ENCODE measurements at places on chromosomes 2 and 18.

DNA sequence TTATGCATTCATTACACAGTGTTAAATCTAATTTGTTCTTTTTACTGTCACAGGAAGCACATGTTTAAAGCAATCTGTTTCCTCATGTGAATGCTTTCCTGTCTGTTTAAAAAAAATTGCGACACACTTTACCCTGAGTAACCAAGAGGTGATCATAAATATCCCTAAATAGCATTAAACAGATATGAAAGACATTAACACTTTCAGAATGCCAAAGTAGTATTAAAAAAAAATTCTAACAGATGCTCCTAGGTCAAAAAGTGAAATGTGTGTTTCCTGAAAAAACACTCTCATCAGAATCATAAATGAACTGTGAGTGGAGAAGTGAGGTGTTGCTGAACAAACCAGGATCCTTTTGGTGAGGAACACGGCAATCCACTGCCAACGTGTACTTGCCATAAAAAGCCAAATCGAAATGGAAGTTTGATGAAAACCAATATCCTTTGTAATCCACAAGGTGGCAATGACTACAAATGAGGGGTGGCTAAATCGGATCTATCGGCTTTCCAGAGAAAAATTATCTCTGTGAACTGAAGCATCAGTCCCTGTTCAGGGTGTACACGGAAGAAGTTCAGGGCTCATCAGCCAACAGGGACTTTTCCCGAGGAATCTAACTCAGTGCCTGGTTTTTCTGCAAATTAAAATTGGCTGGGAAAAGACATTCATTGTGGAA is 248.9 kb downstream of the TCF4 start:
- DNase-seq, result no peak

DNA sequence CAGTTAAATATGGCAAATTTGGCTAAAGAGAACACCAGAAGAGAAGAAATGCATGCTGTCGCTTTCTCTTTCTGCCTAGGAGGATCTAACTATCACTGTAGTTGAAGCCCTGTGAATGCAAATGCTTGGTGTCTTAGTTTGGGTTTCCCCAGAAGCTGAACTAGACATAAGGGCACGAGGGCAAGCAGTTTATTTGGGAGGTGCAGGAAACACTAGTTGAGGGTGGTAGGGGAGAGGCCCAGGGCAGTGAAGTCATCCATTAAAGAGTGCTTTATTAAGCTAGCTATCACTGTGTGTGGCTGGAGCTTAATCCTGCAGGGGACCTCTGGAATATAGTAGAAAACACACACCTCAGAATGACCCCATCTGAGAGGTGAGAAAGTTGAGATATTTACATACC is 639.8 kb upstream of the ZEB2 start:
- no peak for DNase-seq

GRCh38 chr18:9694174-9694573 is 13.9 kb upstream of the RAB31 start:
- no peak for DNase-seq

DNA sequence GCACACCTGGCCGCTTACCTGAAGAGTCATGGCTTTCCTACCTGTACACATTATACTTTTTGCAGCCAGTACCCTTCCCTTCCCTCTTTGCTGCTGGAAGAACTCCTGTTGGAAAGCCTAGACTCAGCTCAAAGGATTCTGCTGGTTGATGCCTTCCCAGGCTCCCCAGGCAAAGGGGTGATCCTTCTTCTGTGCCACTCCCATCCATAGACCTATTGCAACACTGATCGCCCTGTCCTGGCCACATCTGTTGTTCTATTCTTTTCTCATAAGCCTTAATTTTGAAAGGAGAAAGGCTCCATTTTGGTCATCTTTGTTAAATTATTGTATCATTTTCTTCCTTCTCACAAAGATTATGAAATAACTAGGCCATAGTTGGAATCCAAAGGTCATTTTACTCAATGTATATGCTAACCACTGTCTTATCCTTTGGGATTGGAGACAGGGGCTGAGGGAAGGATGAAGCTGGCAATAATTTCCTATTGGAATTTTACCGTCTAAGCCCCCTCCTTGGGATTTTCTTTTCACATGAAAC is 3.4 kb upstream of the PRKCE start:
- no peak for DNase-seq

DNA sequence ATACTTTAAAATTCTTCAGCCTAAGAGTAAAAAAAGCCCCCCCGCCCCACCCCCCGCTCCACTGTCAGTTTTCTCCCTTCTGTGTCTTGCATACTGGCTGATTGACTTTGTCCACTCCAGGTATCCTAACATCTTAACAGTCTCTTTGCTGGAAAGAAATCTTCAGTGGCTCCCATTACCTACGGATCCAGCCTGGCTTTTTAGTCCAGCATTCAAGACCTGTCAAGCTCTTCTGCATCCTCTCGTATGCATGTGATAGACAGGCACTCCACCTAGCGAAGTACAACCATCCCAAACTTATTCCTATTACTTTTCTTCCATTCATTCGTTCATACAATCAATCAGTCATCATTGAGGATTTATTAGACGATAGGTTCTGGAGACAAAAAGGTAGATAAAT is 288.1 kb downstream of the MYCN start:
- no peak for DNase-seq

DNA sequence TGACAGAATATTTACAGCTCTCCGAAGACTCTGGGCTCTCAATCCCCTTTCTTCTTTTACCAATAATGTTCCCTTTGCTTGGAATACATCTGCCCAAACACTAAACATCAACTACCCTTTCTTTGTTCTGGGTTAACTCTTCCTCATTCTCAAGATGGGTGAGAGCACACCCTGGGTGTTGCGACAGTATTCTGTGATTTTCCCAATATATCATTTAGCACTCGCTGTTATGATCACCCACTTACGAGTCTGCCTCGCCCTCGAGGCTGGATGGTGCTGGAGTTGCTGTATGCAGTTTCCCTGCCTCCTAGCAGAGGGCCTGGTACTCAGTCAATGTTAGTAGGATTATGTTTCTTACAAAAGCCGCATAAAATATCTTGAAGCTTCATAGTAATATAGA is 93.2 kb downstream of the SOCS6 start:
- DNase-seq, result no peak

DNA sequence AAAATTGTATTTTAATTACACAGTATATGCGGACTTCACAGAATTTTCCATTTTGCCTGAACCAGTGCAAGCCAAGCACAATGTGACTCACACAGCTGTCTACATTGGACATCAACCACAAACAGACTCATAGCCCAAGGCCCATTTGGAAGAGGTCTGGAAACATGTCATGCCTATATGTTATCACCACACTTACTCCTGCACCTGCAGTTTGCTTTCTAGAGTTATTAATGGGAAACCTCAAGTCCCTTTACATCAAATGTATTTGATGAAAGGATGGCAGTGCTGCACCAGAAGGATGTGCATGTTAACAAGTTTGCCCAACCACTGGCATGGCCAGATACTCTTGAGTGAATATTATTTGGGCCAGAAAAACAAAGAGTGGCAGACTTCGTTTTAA is 548.9 kb upstream of the CDH2 start:
- DNase-seq, result no peak

- DNase-seq, result no peak
These were observed 19.0 kb upstream of the DIPK1C start for GRCh38 chr18:74476140-74476539.

Data from HFF-Myc (cell line).